ENCODE measurements at places on chromosomes 3 and 15.

- DNase-seq = no peak
These were observed 152.9 kb upstream of the RBMS3 start for GRCh38 chr3:29128001-29128400.

DNA sequence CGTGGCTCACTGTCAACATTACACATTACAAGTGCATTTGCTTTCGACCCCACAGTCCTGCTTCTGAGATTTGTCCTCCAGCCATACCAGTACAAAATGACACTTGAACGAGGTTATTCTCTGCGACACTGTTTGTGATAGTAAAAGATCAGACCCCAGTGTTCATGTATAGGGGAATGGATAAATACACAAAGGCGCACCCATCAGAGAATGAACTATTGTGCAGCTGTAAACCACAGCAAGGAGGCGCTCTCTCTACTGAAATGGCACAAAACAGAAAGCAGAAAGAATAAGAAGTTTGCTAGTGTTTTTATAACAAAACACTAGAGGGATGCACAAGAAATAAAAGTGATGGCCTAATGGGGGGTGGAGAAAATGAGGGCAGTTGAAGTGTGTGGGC is 4.9 kb upstream of the CHSY1 start:
- no peak for DNase-seq

DNA sequence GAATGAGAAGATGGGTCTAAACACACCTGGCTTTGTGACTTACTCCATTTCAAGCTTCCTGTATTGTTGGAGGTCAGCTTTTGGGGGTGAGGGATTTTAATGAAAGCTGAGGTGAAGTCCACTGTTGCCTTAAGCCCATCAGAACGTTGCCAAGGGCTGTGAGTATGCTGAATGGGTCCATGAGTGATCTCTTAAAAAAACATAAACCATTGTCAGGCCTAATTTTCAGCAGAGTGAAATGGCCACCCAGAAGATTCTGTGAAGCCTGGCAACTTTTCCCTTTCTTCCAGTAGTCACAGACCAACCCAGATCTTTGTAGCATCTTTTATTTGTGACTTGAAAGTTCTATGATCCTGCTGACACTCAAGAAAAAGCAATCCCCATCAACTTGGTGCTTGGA is 87.0 kb downstream of the SMAD3 start:
- no peak for DNase-seq

DNA sequence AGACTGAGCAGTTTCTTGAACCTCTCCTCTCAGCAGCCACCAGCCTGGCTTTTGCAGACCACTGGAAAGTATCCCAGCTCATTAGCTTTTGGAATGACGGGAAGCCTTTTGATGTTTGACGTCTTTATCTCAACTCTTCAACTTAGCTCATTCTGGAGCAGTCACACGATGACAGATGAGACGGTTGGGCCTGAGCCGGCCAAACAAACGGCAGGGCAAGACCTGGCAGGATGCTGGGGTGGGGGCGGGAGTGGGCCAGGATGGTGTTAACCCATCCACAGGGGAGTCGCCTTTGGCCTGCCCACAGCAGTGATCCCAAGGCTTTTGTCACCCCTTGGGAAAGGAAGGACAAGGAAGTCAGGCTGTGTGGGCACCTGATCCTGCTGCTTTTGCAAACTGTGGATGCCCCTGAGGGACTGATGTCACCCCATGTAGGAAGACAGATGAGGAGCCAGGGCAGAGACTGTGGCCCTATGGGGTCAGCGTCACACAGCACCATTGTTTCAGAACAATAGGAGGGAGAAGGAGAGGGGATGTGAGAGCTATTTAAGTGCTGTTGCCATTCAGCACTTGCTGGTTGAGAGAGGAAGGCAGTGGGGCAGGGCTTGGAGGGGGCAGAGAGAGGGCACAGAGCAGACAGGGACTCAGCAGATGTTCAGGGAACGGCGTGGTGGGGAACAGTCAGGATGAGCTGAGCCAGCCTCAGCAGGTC is 121.9 kb upstream of the CTDSPL start:
- no peak for DNase-seq

DNA sequence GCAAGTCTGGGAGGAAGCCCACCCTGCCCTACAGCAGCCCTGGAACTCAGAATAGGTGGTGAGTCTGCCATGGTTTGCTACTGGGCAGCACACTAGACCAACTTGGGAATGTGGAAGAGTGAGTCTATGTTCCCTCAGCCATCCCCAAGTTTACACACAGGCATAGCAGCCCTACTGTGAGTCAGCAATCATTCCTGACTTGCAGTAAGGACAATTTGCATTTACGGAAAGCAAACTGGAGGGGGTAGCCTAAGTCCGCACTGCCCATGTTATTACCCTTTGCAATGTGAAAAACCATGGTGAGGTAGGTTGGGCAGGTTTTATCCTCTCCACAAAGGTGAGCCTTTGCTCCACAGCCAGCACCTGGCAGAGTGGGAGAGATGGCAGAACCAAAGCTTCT is 4.6 kb downstream of the TCTA start:
- no peak for DNase-seq

DNA sequence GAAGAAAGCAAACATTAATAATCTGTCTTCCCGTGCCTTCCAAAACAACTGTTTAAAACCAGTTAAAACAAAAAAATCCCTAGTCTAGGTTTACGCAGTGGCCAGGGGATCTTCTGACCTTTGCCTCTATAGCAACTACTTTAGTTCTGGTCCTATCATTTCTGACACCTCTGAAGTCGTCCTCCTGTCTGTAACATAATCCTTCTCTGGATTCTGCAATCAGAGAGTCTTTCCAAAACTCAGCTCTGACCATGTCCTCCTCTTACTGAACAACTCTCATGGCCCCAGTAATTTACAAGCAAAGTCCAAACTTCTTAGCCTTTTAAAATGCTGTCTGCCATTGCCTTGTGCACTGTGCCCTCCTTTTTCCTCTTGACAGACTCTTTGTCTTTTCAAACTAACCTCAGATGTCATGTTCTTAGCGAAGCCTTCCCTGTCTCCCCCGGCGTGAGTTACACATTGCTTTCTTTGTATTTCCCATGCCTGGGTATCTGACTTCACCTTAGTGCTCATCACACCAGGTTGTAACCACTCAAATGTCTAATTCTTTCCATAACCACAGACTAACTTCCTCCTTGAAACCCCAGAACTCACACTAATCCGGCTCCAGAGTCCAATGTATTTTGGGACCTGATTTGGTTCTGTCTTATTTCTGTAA is 105.2 kb upstream of the BNIP2 start:
- no peak for DNase-seq

DNA sequence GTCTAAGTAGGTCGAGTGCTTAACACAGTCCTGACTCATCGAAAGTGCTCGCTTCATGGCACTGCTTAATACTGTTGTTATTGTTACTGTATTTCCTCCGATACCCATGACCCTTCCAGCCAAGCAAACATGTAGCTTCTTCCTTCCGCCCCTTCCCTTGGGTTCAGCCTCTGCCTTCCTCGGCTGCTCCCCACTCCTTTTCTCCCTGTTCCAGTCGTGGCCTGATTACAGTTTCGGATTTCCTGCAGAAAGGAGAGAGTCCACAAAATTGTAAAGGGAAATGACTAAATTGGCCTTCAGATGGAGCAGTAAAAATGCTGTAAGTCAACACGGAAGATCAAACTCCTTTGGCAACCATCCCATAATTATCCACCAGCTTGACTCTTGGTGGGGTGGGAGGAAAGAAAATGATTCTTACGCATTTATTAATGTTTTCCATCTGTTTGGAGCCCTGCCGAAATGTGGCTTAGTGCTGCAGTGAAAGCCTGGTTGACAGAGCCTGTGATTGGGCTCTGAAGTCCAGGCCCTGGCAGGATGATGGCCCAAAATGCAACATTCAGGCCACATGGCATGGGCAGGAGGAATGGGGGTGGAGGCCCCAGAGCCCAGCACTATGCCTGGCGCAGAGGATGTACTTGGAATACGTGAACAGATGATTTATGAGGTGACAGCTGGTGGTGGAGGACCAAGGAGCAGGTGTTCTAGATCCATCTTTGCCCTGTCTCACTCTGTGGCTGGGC is 37.6 kb downstream of the FAM3D start:
- DNase-seq = no peak

DNA sequence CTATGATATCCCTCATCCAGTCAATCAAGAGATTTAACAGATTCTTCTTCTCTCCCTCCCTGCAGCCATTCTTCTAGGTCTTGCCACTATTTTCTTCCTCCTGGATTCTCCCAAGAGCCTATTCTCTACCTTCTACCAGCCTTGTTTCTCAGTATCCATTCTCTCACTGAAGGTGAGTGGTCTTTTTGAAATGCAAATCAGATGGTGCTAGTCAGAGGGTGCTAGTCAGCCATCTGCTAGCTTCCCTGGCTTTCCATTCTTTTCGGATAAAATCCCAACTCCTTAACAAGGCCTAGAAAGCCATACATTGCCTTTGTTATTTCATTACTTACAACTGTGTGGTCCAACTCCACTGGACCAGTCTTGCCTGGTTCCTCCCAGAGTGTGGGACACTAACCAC is 734.3 kb upstream of the CFAP20DC start:
- DNase-seq = no peak

DNA sequence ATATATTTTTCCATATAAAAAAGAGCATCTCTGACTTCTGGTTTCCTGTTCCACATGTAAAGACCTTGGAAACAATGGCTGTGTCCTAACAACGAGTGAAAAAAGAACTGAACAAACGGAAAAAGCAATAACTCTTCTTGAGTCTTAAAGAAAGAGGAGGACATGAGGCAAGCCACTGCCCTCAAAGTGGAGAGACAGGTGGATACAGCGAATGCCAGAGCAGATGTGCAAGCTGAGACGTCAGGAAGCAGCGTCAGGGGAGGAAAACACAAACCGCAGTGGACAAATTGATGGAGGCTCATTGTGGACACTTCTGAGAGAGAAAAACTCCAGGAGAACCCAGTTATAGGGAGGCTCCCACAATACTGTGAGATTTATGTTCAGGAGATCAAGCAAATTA is 208.0 kb upstream of the MME start:
- DNase-seq = no peak

DNA sequence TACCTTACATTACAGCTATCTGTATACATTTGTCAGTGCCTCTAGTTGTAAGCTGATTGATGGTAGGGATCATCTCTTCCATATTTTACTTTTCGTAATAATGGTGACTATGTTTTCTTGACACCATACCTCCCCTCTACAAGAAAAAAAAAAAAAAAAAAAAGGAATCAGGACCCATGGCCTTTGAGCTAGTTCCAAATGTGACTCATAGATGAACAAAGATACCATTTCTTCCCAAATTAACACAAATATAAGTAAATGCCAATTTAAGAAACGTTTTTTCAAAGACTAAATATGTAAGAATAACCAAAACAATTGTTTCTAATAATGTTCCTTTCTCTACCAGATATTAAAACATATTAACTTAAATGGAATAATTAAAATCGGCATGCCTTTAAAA is 23.1 kb downstream of the UBE3A start:
- no peak for DNase-seq

GRCh38 chr3:59578129-59578528 is 528.3 kb upstream of the CFAP20DC start:
- no peak for DNase-seq

GRCh38 chr3:101146946-101147345 is 153.7 kb upstream of the ABI3BP start:
- DNase-seq = no peak

GRCh38 chr3:173745952-173746682 is 348.6 kb downstream of the NLGN1 start:
- no peak for DNase-seq

- no peak for DNase-seq
These were observed 22.2 kb upstream of the EID1 start for GRCh38 chr15:48855501-48856440.

GRCh38 chr15:68223171-68223570 is 6.4 kb downstream of the CLN6 start:
- DNase-seq = no peak

DNA sequence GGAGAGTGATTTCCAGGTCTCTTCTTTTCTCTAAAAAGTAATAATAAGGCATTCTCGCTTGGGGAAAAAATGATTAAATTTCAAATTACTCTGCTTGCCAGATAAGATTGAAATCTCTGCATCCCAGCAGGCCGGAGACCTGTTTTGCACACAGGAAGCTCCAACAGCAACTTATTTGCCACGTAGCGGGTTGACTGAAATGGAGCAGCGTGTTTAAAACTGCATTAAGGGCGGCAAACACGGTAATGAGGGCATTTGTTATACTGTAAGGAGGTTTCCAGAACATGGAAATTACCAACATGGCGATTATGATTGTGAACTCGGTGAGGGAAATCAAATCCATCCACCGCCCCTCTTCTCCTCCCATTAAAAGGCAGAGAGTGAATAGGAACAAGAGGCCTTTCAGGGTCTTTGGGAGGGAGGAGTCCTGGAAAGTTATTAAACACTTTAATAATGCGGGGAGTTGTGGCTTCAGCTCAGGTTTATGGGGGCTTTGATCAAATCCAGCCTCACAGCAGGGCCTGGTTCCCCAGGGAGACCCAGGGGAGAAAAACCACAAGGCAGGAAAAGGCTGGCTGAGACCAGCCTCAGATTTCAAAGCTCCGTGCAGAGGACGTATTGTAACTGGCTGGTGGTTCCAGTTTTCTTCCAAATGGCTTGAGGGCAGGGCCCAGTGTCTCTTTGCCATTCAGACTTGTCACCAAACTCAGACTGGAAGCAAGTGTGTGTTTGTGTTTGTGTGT is 242.3 kb downstream of the TLE3 start:
- no peak for DNase-seq

- DNase-seq = no peak
These were observed 76.0 kb downstream of the ETFA start for GRCh38 chr15:76235186-76235826.

- no peak for DNase-seq
These were observed 13.4 kb upstream of the LEKR1 start for GRCh38 chr3:156812521-156813335.

DNA sequence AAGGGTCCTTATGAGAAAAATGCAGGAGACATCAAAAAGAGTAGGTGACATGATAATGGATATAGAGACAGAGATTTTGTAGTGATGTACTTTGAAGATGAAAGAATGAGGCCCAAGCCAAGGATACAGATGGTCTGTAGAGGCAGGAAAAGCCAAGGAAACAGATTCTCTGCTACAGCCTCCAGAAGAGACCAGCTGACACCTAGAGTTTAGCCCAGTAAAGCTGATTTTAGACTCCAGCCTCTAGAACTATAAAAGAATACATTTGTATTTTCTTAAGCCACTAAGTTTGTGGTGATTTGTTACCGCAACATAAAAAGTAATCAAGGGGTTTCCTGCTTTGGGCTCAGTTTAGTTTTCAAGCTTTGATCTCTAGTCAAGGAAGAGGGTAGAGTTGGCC is 64.8 kb downstream of the STRIT1 start:
- DNase-seq = no peak

DNA sequence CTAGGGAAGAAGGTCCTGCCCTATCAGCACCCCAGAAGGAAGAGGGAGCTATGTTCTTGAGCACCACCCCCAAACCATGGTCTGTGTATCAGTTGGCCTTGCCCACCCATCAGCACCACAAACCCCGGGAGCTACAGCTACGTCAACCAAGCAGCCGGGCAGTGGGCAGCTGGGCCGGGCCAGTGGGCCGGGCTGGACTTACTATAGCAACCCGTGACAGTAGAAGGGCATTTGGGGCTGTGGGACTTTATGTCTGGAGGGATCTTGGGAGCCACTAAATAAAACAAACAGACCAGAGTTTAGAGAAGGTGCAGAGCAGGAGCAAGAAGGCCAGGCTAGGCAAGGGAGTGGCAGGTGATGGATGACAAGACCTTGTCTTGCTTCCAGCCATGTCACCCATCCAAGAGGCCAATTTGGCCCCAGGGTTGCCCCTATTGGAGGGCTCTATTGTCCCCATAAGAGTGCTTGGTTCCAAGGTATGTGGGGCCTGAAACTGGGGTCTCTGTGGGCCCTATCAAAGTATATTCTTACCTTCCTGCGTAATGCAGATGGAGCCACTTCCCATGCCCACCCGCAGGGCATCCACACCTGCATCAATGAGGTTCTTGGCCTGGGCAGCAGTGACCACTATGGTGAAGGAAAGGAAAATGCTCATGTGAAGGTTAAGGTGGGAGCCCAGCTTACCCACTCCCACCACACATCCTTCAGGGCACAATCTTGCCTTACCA is 3.2 kb downstream of the IMPDH2 start:
- no peak for DNase-seq

All from CD4-positive, alpha-beta T cell (primary cell).